ENCODE measurements at places on chromosomes 7 and 10.

DNA sequence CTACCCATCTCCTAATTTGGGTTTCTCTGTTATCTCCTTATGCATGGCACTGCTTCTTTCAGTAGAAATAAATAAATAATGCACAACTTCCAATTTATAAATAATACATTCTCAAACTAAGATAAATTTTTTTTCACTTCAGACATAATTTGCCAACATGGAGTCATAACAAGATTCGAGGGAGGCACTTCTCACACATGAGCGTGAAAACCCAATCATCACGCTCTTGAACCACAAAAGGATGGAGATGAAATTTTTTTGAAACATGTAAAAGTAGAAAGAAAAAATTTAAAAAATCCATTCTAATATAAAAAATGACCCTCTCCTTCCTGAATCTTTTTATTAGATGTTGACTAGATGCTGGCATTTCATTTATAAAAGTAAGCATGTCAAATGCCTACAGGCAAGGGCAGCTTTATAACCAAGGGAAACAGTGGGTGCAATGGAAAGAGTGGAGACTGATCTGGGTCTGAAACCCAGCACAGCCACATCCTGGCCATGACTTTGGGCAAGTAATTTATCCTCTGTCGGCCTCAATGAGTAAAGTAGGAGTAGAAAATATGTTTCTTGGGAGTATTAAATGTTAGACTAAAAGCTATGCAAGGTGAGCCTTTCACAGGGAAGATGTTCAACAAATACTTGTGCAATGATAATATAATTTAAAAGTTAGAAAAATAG lies 185.0 kb downstream of the STK31 start:
- no peak for DNase-seq

GRCh38 chr7:611281-611810 lies 91.7 kb upstream of the PDGFA start:
- no peak for DNase-seq

DNA sequence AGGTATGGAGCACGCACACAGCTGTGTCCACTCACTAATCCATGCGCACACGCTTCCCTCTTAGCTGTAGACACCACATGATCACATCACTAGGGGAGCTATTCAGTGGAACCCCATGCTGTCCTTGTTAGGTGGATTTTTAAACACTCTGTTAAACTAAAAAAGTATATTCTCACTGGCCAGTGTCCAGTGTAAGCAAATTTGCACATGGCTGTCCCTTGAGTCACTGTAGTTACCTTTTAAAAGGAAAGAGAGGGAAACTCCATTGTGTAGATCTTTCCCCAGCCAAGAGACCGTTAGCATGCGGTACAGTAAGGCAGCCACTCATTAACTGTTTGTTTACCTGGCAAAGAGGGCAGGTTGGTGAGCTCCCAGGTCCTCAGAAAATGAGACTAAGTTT lies 81.6 kb upstream of the INSYN2A start:
- DNase-seq = no peak

- no peak for DNase-seq
These were observed 92.6 kb upstream of the KIF5B start for GRCh38 chr10:32148864-32149251.

GRCh38 chr10:2933071-2933470 lies 134.3 kb upstream of the PFKP start:
- DNase-seq = no peak

- DNase-seq = peak; percentile 30
These were observed 8.4 kb upstream of the MARVELD1 start for GRCh38 chr10:97705006-97705670.

- DNase-seq = no peak
These were observed 26.3 kb downstream of the SND1 start for GRCh38 chr7:127678337-127678736.

Data from fibroblast of mammary gland (primary cell).